ENCODE measurements at places on chromosomes 4 and X.

GRCh38 chr4:26766141-26766540, 94.5 kb upstream of the STIM2 start:
- H3K4me3 ChIP-seq, result no peak overlapping the region
- no peaks in the 10 kb centered on the region for H3K36me3 ChIP-seq
- H3K27ac ChIP-seq, result no peak overlapping the region
- no peaks in the 10 kb centered on the region for H3K27me3 ChIP-seq

DNA sequence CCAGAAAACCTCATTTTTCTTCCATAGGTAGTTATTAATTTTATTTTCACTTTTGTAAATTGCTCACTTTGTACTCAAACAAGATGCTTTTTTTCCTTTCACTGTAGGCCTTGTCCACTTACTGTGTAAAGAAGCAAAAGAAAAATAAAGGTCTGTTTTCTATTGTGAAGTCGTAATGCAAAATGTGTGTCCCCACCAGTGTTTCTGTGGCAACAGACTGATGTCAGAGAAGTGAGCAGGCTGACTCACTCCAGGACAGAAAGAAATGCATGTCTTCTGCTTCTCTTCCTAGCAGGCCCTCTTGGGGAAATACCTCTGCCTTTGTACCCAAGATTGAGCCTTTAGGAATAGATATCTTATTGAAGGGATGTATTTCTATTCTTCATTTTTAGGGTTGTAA, 30.3 kb downstream of the INPP4B start:
- no peak overlapping the region for H3K27ac ChIP-seq
- H3K27me3 ChIP-seq, result no peaks in the 10 kb centered on the region
- DNase-seq, result no peak
- no peaks in the 10 kb centered on the region for H3K4me1 ChIP-seq
- no peaks in the 10 kb centered on the region for H3K36me3 ChIP-seq

DNA sequence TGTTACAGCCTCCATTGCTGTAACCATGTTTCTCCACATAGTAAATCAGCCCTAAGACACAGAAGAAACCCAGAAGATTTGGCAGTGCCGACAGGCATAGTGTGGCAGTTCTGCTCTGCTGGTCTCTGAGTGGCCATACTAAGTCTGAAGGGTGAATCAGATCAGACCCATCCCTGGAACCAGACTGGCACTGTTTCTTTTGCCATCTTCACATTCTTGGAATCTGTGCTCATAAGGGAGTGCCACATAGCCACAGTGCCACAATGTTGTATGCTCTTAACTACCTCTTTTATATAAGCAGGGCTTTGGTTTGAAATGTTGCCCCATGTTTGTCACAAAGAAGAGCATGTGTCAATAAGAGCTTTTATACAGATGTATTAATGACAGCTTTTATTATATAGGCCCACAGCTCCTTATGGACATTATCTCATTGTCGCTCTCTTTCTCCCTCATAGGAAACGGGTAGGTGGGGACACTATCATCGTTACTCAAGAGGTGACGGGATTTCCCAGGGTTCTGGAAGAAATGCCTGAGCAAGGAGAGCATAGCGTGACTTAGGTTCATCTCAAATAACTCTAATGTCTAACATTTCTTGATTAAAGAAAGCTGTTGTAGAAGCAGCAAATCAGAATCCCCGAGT, 128.2 kb downstream of the CBR4 start:
- H3K4me1 ChIP-seq, result no peaks in the 10 kb centered on the region
- no peak for DNase-seq
- H3K36me3 ChIP-seq, result no peaks in the 10 kb centered on the region
- peak overlapping the region; percentile 40 for H3K27ac ChIP-seq

GRCh38 chrX:70970482-70970995, 39.6 kb upstream of the SLC7A3 start:
- no peaks in the 10 kb centered on the region for H3K4me1 ChIP-seq
- peaks cover 5% of the 10 kb centered on the region for H3K27me3 ChIP-seq

DNA sequence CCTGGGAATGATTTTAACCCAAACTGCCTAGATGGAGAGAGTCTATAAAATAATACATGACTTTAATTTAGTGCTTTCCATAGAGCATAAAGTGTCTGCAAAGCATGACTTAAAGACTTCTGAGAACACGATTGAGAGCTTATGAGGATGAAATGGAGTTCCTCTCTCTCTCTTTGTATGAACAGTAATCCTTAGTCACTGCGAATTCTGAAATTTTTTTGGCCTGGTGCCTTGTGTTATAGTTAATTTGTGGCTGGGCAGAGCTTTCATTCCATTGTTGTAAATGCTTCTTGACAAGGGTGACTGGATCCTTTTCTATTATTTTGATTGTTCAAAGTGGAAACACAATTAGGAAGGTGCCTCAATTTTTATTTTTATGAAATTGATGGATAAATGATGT, 179.5 kb downstream of the CEP135 start:
- no peaks in the 10 kb centered on the region for H3K4me1 ChIP-seq
- no peaks in the 10 kb centered on the region for H3K36me3 ChIP-seq
- DNase-seq, result no peak
- no peak overlapping the region for H3K4me3 ChIP-seq

GRCh38 chrX:117982694-117983392, 133.8 kb downstream of the KLHL13 start:
- H3K27me3 ChIP-seq, result no peaks in the 10 kb centered on the region
- H3K36me3 ChIP-seq, result no peaks in the 10 kb centered on the region
- DNase-seq, result no peak
- no peak overlapping the region for H3K4me3 ChIP-seq
- no peaks in the 10 kb centered on the region for H3K4me1 ChIP-seq

GRCh38 chr4:152806501-152807125, 26.9 kb downstream of the ARFIP1 start:
- H3K4me3 ChIP-seq, result no peak overlapping the region
- DNase-seq, result no peak
- no peaks in the 10 kb centered on the region for H3K4me1 ChIP-seq
- no peak overlapping the region for H3K27ac ChIP-seq
- H3K36me3 ChIP-seq, result no peaks in the 10 kb centered on the region

DNA sequence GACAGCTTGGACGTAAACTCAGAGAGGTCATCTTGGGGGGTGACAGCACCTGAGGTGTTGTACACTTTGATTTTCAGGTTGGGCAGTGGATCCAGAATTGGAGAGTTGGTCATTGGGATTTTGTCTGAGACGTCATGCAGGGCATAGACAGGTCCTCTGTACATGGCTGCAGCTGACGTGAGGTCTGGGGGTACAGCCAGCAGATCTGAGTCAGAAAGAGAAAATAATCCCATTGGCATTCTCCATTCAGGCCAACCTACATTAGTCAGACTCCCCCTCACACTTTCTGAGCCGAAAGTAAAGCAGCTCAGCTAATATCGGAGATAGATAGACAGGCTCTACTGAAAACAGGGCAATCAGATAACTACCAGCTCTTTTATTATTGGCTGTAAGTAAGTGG, 329.7 kb downstream of the UNC5C start:
- H3K4me3 ChIP-seq, result no peak overlapping the region
- DNase-seq, result no peak
- no peaks in the 10 kb centered on the region for H3K4me1 ChIP-seq
- no peaks in the 10 kb centered on the region for H3K27me3 ChIP-seq

DNA sequence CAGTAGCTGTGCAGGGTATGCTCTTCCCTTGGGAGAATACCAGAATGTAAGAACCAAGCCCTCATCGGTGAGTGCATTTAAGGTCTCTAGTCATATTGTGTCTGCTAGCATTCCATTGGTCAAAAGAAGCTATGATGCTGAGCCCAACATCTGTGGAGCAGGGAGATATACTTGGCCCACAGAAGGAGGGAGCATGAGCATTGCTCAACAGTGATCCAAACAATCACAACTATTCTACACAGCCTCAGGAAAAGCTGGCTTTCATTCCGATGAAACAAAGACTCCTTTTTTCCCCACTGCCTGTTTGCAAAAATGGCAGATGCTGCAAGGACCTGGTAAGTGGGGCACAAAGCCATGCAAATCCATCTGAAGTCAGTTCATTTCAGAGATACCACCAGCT, 80.6 kb upstream of the DHX15 start:
- no peaks in the 10 kb centered on the region for H3K27me3 ChIP-seq
- H3K27ac ChIP-seq, result no peak overlapping the region
- peak; percentile 40 for DNase-seq
- no peaks in the 10 kb centered on the region for H3K4me1 ChIP-seq
- no peak overlapping the region for H3K4me3 ChIP-seq
- H3K36me3 ChIP-seq, result no peaks in the 10 kb centered on the region

- no peak for DNase-seq
- no peaks in the 10 kb centered on the region for H3K36me3 ChIP-seq
- no peaks in the 10 kb centered on the region for H3K27me3 ChIP-seq
- H3K27ac ChIP-seq, result no peak overlapping the region
Observed at GRCh38 chrX:81377329-81377728, 175.4 kb downstream of the SH3BGRL start.

DNA sequence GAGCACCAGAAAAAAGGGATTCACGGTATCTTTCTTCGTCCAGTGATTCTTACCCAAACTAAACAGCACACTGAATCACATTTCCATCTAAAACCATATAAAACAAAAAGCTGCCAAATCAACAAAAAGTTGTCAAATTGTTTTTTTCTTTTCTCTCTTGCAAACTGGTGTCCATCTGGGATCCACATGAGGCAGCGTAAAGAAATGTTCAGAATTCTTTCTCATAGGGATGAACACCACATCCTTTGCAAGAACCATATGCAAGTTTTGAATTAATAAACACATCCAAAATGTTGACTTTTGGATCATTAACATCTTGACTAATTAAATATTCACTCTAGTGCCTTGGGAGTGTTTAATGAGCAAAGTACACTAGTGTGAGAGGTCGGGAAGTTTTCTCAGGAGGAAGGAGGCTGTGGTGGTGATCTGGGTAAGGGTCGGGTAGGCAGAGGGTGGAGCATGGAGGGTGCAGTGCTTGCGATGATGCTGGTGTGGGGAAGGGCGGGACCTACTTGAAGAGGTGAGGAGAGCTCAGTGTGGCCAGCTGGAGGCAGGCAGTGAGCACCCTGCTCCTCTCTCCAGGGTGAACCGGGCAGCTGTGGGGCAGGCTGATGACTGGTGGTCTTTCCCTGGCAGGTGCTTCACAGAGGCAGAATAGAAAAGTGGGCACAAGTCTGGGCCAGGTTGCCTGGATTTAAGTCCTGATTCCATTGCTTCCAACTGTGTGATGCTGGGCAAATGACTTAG, 72.8 kb downstream of the NSUN7 start:
- H3K27ac ChIP-seq, result no peak overlapping the region
- no peak overlapping the region for H3K4me3 ChIP-seq
- no peaks in the 10 kb centered on the region for H3K4me1 ChIP-seq

GRCh38 chrX:48826876-48827653, 752 bp downstream of the ERAS start:
- H3K27me3 ChIP-seq, result no peaks in the 10 kb centered on the region
- DNase-seq, result no peak
- H3K4me1 ChIP-seq, result no peaks in the 10 kb centered on the region

DNA sequence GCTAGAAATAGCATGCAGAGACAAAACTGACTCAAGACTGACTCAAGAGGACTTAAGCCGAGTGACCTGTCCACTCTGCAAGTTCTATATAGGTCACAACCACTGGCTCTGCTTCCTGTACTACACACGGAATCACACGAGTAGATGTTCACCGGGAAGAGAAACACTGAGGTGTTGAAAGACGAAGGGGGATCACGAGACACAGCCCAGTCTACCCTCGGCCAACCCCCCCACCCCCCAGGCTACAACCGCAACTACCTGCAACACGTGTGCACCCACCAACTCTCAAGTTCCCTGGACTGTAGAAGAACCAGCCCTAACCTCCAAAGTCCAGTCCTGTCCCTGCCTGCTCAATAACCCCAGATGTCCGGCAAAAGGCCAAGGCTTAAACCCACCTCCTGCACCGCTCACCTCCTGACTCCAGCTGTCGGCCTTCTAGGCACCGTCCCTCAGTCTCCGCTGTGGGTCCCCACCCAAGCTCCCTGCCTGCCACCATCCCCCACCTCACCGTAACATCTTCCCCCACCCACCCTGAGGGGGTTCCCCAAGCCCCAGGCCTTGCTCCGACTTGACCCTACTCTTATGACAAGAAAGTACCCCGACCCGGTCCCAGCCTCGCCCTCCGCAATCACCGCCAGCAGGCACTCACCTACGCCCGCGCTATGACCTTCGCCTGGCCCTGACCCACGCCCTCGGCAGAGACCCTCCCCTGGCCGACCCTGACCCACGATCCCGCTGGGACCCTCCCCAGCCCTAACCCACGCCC, 739 bp downstream of the GAK start:
- H3K4me3 ChIP-seq, result peak overlapping the region; percentile 99
- H3K36me3 ChIP-seq, result no peaks in the 10 kb centered on the region
- no peaks in the 10 kb centered on the region for H3K27me3 ChIP-seq
- H3K27ac ChIP-seq, result peak overlapping the region; percentile 89

GRCh38 chr4:100936661-100937375, 410.5 kb downstream of the PPP3CA start:
- no peaks in the 10 kb centered on the region for H3K4me1 ChIP-seq
- no peak for DNase-seq
- H3K27ac ChIP-seq, result no peak overlapping the region

- H3K36me3 ChIP-seq, result no peaks in the 10 kb centered on the region
- H3K4me1 ChIP-seq, result no peaks in the 10 kb centered on the region
- H3K4me3 ChIP-seq, result no peak overlapping the region
- no peaks in the 10 kb centered on the region for H3K27me3 ChIP-seq
- no peak overlapping the region for H3K27ac ChIP-seq
Observed at GRCh38 chr4:71635139-71635748, 148.6 kb downstream of the GC start.

DNA sequence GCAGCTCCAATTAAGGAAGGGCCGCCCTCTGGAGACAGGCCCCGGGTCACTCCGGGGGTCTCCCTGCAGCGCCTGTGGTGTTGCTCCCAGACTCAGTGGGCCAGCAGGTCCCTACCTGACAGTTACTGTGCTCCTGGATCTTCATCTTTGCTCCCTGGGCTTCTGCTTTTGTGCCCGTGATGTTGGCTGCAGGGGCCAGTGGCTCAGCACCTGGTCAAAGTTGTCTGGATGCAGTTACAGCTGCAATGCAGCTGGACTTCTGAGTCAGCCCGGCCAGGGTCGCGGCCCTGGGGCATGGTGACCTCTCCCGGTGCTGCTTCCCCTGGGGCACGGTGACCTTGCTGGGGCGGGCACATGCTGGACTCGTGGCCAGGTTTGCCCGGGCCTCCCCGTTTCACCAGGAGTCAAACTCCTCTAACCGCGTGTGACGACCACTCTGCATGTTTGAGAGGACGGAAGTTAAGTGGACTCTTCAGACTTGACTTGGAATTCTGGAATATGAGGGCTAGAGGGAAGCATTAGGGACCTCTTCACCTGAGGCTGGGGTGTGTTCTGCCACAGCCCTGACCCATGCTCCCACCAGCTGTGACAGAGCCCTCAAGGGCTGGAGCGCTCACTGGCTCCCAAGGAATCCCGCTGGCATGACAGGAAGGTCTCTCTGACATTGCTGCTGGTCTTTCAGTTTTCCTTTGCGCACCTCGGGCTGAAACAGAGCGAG, 3.7 kb downstream of the CTAG2 start:
- no peak for DNase-seq
- no peak overlapping the region for H3K4me3 ChIP-seq
- no peaks in the 10 kb centered on the region for H3K4me1 ChIP-seq

- no peaks in the 10 kb centered on the region for H3K36me3 ChIP-seq
- no peaks in the 10 kb centered on the region for H3K27me3 ChIP-seq
- no peaks in the 10 kb centered on the region for H3K4me1 ChIP-seq
- H3K4me3 ChIP-seq, result no peak overlapping the region
Observed at GRCh38 chr4:81195475-81195874, 19.5 kb downstream of the PRKG2 start.
